Stimulated activated CD4-positive, alpha-beta T cell treated with anti-CD3 and anti-CD28 coated beads, Interleukin-4, amount 100 ng/mL, for 48 hours (primary cell): ENCODE measurements at places on chromosomes 6 and 20.

DNA sequence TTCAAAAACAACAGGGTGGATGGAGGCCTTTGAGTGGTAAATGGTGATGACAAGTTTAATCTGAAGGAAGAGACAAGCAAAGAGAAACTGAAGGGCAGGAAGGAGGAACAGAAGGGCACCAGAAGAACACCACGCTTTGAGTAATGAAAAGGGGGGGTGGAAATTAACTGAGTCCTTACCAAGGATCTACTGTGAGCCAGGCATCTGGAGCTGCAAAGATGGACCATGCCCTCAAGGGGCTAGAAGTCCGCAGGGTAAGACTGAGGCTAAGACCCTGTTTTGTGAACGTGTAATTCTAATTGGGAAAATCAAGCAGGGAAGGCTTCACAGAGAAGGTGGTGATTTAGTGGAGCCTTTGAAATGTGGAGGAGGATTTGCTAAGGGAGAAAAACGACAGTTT lies 1.6 kb downstream of the NDRG3 start:
- DNase-seq: no peak

GRCh38 chr6:73639040-73639439 lies 14.8 kb downstream of the SLC17A5 start:
- DNase-seq: no peak

DNA sequence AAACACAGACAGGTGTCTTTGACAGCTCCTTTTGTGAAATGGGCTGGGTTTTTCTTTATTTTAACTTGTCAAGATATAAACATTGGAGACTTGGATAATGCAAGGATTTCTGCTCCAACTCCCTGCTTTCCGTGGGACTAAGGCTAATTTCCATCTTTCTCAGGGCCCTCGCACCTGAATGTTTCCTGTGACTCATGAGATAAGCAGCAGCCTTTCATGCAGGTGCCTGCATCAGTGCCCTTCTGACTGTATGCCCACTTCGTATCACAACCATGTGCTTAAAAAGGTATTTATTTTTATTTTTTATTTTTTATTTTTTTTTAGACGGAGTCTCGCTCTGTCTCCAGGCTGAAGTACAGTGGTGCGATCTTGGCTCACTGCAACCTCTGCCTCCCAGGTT lies 736.1 kb downstream of the DOK5 start:
- DNase-seq: no peak

DNA sequence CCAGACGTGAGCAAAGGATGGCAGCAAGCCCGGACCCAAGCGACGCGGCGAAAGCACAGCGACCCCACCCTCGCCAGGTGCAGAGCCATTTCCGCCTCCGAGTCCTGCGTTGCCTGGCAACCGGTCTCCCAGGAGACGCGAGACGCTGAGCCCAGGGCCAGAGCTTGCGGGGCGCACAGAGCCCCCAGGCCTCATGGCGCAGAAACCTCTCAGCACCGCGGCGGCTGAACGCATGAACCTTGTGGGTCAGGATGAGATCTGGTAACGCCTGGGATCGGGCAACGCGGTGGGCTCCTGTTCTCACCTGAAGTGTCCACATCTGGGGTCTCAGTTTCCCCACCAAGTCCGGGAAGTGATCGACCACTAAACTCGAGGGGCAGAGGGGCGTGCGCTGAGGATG lies 77.7 kb downstream of the ANKRD60 start:
- no peak for DNase-seq

DNA sequence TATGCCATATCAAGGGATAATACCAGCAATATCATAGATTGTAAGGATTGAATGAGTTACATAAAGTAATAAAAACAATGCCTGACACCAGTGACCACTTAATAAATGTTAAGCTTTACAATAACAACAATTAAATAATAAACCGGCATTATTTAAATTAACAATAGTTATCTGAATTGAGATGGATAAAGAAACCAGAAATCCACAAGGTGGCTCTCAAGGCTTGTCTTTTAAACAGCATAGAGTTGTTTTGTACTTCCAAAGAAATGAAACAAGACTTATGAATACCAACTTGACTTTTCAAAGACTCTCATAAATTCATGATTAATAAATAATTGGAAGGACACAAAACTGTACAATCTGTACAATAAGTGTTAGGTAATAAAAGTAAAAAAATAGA lies 203.1 kb downstream of the ASCC3 start:
- DNase-seq: no peak

- no peak for DNase-seq
These were observed 193.5 kb downstream of the SIM1 start for GRCh38 chr6:100271202-100271601.

- no peak for DNase-seq
These were observed 294.4 kb downstream of the SMOC2 start for GRCh38 chr6:168735268-168735949.

DNA sequence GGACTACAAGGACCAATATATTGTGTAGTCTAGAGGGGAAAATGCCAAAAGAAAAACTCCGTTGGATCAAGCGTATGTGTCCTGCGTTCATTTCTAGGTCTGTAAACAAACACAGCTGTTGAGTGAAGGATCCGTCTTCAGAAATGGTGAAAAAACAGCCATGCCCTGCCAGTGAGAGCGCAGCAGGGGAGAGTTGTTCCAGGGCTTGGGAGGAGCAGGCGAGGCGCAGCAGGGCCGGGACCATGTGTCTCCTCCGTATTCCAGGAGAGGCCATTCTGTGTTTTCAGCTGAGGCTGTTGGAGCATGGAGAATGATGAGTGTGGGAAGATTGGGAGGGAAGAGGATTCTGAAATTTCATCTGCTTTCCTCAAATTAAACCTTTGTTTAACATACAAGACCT lies 38.0 kb downstream of the BMP6 start:
- DNase-seq: no peak

DNA sequence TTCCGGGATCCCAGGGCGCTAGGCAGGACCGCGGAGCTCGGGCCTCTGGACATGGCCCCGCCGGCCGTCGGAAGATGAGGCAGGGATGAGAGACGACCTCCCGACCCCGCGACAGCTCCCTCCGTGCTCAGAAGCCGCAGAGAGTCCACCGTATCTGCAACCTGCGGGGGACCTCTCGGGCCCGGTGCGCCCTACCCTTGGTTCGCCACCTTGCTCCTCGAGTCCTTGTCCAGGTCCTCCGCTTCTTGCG lies 301 bp downstream of the PPP1R3D start:
- DNase-seq: no peak

DNA sequence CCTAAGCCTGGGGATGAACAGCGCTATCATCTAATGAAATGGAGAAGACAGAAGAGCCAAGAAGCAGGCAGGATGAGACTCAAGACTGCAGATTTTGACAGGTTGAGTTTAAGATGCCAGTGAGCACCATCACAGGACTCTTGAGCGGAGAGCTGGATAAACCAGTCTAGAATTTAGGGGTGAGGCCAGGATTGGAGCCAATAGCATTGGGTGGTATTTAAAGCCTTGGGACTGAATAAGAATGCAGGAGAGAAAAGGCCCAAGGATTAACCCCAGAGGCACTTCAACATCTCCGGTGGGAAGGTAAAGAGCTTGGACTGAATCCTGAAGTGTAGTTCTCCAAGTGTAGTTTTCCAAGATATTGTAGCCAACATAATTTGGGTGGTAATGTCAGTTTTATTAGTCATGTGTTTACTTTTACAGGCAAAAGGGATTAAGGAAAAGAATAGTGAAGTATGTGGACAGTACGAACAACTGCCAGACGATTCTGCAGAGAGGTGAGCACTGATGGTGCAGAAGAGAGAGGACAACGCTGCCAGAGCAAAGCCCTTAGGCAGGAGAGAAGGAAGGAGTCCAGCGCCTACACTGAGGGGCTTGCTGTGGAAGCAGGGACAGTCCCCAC lies 85.2 kb downstream of the DTNBP1 start:
- no peak for DNase-seq

DNA sequence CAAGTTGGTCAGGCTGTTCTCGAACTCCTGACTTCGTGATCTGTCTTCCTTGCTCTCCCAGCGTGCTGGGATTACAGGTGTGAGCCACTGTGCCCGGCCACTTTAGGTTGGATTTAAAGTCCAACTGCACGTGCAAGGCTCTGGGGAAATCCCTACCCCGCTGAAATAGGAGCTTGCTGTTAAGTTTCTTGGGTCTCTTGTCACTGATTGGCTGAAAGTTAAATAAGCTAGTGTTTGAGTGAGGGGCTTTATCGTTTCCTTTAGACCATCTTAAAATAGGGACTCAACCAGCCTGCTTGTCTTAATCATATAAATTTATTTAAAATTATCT lies 11.1 kb upstream of the SERINC1 start:
- no peak for DNase-seq

GRCh38 chr6:70590400-70590799 lies 23.7 kb downstream of the SDHAF4 start:
- DNase-seq: no peak

GRCh38 chr20:43017241-43018030 lies 172.3 kb downstream of the PTPRT start:
- no peak for DNase-seq

DNA sequence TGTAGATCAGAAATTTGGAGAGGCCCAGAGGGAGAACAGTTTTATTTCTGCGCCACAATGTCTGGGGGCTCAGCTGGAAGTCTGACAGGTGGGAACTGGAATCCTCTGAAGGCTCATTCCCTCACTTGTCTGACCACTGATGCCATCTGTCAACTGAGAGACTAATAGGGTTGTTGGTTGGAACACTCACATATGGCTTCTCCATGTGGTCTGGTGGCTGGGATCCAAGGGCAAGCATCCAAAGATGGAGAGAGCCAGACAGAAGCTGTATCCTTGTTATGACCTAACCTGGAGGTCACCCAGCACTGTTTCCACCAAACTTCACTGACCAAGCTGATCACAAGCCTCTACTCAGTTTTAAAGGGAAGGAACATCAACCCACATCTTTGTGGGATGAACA lies 117.9 kb upstream of the AKAP12 start:
- DNase-seq: no peak

GRCh38 chr20:21395666-21396598 lies 1.4 kb downstream of the NKX2-4 start:
- no peak for DNase-seq

- no peak for DNase-seq
These were observed 125.7 kb upstream of the EDN1 start for GRCh38 chr6:12164508-12164770.

DNA sequence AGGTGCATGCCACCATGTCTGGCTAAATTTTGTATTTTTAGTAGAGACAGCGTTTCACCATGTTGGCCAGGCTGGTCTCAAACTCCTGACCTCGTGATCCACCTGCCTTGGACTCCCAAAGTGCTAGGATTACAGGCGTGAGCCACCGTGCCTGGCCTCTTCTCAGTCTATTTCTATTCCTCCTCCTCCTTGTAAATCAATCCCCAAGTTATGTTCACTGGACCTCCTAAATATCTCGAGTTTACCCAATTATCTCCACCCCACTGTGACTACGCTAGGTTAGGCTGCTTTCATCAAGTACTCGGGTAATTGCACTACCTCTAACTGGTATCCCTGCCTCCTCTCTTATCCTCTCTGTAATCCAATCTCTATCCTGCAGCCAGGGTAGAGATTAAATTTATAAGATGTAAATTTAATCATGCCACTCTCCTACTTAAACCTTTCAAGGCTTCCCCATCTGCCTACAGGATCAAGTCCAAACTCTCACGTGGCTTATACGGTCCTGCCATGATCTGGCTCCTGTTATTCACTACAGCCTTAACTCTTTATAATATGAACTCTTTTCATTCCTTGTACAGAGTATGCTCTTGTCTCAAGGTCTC lies 837 bp upstream of the MAD2L1BP start:
- DNase-seq: no peak

GRCh38 chr6:36728289-36729160 lies 30.9 kb downstream of the RAB44 start:
- DNase-seq: no peak

DNA sequence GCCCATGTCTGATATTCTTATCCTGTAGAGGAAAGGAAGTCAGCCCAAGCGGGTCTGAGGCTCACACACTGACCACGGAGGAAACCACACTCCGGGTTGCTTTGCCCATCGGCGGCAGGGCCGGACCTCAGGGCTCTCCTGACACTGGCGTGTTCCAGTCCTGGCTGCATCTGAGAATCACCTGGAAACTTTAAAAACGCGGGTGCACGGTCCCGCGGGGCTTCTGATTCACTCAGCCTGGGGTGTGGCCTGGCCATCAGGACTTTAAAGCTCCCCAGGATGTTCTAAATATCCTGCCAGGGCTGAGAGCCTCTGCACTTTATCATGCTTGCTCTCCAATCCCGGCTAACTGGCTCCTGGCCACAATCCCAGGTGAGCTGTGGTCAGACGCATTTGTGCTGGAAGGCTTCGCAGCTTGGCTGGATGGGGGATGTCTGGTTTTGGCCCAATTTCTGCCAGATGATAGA lies 47.7 kb upstream of the DACT2 start:
- DNase-seq: no peak

GRCh38 chr6:27295301-27296079 lies 16.6 kb downstream of the POM121L2 start:
- DNase-seq: no peak

DNA sequence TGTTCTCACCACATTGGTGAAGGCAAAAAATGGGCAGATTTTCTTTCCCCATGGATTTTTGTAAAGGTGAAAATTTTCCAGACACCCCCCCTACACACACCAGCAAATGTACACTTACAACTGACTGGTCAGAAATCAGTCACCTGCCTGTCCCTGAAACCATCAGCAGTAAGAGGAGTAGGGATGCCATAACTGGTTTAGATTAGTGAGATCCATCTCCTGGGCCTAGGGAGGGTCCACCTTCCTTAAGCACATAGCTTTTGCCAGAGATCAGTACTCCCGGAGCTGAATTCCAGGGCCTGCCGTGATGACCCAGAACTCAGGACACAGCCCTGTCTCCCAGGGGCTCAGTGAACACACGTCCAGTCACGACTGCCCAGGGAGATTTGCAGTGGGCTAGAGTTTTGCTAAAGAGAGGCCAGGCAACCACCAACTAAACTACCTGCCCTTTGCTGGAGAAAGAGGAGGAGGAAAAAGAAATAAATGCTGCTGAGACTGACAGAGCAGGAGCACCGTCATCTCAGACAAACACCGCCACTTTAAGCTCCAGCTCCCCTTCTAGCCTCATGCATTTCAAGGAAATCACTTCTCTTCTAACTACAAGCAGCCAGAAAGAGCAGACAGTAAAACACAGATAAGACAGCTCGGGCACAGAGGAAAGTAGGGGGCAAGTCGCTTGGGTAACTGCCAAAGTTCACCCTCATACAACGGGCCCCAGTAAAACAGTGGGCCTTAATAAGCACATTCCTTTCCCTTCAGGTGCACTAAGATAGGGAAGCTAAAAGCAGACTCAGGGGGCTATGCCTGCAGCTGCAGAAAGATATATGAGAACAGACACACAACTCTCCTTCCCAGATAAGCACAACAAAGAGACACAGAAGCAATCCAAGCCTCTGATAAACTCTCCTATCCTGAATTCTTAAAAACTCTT lies 82.6 kb upstream of the SPTLC3 start:
- no peak for DNase-seq

GRCh38 chr6:125471667-125472066 lies 169.9 kb upstream of the HDDC2 start:
- DNase-seq: no peak

GRCh38 chr20:53581444-53582250 lies 12.0 kb downstream of the ZNF217 start:
- no peak for DNase-seq

DNA sequence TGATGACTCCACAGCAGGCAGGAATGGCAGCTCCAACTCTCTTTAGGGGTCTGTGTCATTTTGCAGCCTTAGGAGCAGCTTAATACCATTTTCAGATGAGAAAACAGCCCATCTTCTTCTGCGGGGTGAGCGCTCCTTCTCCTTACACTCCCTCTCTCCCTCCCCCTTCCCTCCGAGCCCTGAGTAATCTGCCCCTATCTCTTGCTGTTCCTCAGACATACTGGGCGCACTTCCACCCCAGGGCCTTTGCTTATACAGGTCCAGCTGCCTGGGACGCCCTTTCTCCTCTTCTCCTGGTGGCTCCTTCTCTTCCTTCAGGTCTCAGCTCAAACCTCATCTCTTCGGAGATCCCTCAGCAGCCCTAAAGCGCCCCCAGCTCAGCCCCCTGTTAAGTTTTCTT lies 54.8 kb downstream of the SNAI1 start:
- DNase-seq: no peak
